Stimulated activated CD8-positive, alpha-beta memory T cell treated with anti-CD3 and anti-CD28 coated beads, Interleukin-2, amount 100 ng/mL, for 1 hour (primary cell): ENCODE measurements at places on chromosomes 16 and 17.

DNA sequence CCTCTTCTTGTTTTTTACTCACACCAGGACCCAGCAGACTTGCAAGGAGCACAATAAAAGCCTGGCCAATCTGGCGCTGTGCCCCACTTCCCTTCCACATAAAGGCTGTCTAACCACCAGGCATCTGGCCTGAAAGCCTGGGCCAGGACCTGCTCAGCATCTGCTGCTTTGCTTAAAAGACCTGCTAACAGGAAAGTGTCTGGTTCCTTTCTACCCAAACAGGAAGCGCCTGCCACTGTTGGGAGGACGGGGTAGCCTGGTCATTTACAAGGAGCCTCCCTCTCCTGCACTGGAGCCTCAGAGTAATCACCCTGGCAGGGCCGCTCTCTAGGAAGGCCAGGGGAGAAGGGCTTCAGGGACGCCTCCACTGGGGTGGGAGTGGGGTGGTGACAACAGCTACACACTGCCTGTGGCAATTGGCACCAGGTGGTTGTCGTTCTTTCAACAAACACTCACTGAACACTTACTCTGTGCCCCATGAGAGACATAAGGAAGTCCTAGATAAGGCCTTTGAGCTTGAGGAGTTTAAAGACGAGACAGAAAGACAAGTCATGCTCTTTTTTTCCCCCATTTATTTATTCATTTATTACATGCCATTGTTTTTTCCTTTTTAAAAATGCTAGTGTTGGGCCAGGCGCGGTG, 6.3 kb upstream of the MMP28 start:
- no peak for DNase-seq

GRCh38 chr16:62035115-62036092, 834 bp downstream of the CDH8 start:
- DNase-seq = no peak

- DNase-seq = no peak
Observed at GRCh38 chr17:82856361-82856760, 16.5 kb upstream of the ZNF750 start.

- no peak for DNase-seq
Observed at GRCh38 chr16:80700558-80700957, 103.8 kb downstream of the CDYL2 start.

- DNase-seq = no peak
Observed at GRCh38 chr17:2179615-2180295, 123.8 kb downstream of the SMG6 start.

DNA sequence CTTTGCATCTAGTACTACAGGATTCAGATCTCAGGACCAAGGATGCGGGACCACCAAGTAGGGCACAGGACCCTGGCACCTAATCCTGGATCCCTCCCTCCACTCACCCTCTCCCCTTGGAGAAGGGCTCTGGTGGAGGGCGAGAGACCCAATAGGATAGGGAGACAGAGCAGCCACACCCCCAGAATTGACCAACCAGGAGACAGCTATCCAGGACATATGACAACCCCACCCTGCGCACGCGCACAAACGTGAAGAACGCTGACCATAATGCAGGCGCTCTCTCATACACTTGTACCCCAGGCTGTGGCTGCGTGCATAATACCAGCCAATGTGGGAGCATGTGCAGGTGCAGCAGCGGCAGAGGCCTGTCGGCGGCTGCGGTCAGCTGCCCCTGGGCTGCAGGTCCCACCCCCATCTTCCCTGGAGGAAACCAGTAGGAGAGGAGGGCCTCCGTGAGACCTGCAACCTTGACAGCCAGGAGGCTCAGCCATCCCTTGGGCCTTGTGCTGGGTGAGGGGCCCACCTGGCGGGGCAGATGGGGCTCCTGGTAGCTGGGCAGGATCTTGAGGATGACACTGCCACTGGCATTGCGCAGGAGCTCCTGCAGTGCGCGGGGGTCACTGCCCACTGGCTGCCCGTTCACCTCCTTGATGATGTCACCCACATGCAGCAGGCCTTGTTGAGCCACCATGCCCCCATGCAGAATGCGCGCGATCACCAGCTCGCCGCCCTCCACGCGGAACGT, 25.4 kb downstream of the MPP2 start:
- no peak for DNase-seq

- DNase-seq = no peak
Observed at GRCh38 chr16:2331931-2332267, 8.6 kb downstream of the ABCA3 start.

- DNase-seq = no peak
Observed at GRCh38 chr16:47460359-47460710, 528 bp downstream of the ITFG1 start.

- DNase-seq = no peak
Observed at GRCh38 chr17:34568953-34569352, 10.4 kb upstream of the TMEM132E start.

GRCh38 chr16:2090777-2091546, 43.2 kb downstream of the TSC2 start:
- DNase-seq = no peak
